ENCODE measurements at places on chromosomes 16 and 17. TPM values are rescaled to one million over a fixed set of nuclear protein-coding genes. Genes with fewer than 3 reads are reported as not detected.

DNA sequence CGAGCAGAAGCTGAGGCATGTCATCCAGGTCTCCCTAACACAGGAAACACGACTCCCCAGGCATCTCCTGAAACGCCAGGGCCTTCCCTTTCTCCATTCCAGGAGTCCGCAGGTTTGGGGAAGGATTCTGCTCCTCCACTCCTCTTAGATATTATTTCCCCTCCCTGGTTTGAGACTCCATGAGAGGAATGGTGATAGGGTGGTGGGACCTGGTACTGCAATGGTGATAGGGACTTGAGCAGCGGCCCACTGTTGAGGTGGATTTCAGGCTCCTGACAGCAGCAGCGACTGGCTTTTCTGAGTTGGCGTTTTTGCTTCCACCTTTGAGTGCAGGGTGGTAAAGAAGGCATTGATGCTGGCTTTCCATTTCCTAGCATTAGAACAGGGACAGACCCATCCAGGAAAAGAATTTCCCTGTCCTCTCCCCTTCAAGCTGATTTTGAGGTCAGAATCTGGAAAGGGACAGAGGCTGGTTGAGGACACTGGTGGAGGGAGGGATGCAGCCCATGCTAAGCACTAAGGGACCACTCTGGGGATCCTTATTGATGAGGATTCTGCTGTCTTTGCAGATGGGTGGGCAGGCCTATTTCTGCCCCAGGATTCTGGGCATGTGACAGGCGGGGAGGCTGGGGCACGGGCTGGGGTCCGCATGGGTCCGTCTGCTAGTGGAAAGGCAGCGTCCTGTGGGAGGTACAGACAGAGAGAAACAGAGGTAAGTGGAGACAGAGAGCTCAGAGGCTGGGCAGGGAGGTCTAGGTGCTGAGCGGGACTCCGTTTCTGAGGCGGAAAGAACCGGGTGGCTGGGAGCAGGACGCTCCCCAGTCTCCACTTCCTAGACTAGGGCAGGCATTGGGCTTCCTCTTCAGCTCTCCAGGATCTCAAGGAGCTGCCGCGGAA, 1.3 kb upstream of the TBX4 start:
- no peak for DNase-seq

DNA sequence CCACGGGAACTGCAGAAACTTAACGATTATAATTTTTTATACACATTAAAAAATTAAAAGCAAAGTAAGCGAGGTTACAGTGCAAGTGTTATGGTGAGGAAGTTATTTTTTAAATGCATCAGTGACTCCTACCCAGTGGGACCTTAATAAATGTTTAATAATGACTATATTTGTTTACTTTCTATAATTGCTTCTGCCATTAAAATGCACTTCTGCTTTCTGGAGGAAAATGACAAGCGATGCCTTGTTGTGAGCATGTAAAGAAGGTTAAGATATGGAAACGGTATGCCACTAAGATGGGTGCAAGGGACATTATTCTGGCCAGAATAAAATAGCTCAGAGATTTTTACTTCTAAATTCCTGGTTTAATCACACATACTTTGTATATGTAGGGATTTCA, 252.1 kb downstream of the CDH11 start:
- no peak for DNase-seq

GRCh38 chr17:52378860-52379259, 220.3 kb upstream of the CA10 start:
- DNase-seq = no peak

DNA sequence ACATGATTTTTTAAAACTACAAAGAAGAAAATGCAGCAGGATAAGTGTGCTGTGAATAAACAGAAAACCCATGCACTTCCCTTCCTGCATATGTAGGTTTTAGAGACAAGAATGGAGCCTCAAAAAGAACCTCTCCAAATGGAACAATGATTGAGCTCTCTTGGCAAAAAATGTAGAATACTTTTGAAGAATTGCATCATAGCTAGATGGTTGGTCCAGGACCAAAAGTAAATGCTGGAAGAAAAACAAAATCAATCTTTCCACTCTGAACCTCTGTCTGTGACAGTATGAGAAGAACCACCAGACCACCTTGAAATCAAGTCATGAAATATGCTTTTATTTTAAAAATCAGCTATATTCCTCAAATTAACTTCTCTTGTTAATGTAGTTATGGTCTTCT, 17.5 kb downstream of the HELZ start:
- DNase-seq = no peak

GRCh38 chr16:15647294-15648014, 2.6 kb upstream of the NDE1 start:
- no peak for DNase-seq

DNA sequence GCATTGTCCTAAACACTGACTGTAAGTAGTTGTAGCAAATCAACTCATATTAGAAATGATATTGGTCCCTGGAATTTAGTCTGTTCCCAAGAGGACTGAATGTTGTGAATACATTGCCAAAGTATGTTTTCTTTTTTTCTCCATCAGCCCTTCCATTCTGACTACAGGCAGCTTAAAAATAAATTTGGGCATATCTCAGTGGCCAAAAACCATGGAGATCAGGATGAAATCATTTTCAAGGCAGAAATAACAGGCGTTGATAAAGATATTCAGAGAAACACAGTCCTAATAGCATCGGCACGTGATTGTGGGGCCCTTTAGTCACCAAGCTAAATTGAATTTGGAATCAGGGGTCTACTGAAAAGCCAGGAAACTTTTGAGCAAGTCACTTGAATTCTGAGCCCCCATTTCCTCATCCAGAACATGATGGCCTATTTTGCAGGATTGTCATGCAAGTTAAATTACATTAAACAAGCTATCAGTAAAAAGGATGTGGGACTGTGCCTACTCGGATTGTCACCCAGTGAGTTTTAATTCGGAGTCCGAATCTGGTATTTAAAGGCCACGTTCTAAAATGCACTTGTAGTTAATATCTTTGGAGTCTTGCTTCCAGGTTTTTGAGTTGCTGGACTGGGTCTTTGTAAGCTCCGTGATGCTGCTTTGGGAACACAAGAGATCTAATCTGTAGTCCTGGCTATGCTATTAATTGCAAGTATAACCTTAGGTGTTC, 17.1 kb downstream of the HLF start:
- DNase-seq = no peak

DNA sequence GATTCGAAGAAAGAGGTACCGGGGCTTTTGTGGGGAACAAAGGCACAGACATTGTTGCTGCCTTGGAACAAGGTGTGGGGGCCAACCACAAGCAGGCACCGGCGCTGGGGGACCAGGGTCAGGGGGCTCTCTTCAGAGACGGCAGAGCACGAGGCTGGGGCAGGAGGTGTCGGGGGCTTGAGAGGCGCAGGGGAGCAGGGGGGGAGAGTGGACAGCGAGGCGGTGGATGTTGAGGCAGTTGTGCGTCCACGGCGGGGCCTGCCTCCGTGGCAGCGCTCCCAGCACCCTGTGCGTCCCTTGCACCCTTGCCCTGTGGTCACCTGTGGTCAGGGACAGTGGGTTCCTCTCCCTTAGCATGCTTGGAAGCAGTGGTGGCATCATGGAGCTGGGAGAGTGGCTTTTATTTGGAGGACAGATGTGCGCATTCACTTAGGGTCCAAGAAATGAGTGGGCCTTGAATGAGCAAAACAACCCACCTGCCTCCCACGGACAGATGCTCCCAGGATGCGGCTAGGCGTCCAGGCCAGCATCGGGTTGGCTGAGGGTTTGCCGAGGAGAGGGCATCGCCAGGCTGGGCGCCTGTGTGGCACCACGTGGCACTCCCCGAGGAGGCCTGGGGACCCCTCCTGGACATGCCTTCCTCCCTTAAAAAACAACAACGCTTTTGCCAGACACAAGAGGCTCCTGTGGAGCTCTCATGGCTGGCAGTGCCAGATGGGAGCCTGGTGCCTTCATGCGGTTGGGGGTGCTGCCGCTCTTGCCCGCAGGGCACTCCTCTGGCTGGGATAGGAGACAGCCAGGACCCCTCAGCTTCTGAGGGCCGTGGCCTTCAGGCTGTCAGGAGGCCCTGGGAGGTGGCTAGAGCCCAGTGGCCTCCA, 113.0 kb downstream of the BANP start:
- no peak for DNase-seq

DNA sequence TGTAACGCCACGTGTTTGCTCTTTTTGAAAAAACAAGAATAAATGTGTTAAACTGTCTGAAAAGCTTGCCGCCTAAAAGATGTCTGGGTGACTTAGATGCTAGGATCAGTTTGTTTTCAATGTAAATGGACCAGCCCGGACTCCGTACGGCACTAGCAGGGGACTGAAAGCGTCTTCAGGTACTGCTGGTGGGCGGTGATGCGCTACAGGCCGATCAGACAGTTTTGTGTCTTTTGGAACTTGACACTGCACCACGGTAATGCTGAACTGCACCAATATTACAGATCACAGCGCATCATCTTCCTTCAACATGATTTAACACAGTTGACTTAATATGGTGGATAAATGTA, 727 bp upstream of the MBTPS1 start:
- peak; percentile 74 for DNase-seq

Gene JUP
- 4.7 TPM for total RNA-seq

GRCh38 chr17:50209472-50210239, 8.2 kb upstream of the COL1A1 start:
- DNase-seq = no peak

- DNase-seq = peak; percentile 65
These were observed 11.3 kb downstream of the TAF1C start for GRCh38 chr16:84175350-84176081.

DNA sequence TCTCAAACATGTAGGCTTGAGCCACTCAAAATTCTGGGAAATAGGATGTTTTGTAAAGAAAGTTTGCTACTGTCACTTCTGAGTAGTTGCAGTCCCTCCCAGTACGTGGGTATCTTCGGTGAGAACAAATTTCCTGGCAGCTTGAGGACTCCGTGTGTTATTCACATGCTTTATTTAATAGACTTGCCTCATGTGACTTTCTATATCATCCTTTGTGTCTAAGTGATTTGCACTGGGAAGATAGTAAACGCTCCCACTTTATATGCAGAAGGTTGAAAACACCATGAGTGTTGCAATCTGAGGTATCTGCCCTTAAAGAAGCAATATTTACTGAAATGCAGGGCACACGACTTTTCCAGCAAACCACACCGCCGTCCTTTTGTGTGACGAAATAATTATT, 643.7 kb downstream of the MAF start:
- DNase-seq = no peak

GRCh38 chr17:79515646-79516571, 94.9 kb downstream of the RBFOX3 start:
- no peak for DNase-seq

Gene CLEC16A
- 24.8 TPM for total RNA-seq

- DNase-seq = no peak
These were observed 1755.4 kb downstream of the TP53TG3F start for GRCh38 chr16:35214840-35215239.

- no peak for DNase-seq
These were observed 9.2 kb downstream of the SP2 start for GRCh38 chr17:47905221-47905733.

GRCh38 chr17:43406676-43407645, 8.2 kb downstream of the ARL4D start:
- DNase-seq = no peak

- DNase-seq = no peak
These were observed 9.8 kb downstream of the ITGAM start for GRCh38 chr16:31269541-31269940.

DNA sequence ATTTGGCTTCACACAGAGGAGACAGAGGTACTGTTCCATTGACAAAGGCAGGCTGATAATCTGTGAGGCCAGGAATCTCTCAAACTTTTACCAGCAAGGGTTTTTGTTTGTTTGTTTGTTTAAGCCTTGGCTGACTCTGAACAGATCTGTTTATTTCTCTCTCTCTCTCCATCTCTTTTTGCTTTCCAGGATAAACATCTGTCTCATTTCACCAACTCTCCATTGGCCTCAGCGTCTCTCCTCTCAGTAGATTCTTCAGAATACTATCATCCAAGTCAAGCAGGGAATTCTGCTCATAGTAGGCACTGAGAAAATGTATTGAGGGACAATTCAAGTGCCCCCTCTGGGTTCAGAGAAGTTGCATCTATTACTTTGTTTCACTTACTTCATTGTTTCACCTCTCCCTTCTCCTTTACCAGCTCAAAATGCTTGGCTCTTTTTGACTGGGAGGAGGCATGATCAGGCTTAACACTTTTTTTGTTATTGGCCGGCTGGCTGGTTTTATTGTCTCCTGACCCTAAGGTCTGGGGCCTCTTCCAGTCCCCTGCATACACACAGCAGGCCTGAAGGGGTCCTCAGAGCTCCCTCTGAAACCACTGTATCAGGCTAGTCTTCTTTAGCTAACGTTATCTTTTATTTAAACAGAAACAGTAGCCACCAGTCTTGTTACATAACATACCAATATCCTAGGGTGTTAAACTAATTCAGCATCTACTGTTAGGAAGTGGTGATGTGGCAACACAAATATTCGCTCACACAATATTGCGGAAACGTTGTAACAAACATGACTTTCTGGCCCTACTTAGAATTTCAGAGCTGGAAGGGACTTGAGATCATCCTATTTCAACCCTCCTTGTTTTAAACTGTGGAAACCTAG, 2.0 kb upstream of the YPEL2 start:
- DNase-seq = peak; percentile 69

- DNase-seq = peak; percentile 52
These were observed 3.5 kb downstream of the LIMD2 start for GRCh38 chr17:63696381-63696961.

DNA sequence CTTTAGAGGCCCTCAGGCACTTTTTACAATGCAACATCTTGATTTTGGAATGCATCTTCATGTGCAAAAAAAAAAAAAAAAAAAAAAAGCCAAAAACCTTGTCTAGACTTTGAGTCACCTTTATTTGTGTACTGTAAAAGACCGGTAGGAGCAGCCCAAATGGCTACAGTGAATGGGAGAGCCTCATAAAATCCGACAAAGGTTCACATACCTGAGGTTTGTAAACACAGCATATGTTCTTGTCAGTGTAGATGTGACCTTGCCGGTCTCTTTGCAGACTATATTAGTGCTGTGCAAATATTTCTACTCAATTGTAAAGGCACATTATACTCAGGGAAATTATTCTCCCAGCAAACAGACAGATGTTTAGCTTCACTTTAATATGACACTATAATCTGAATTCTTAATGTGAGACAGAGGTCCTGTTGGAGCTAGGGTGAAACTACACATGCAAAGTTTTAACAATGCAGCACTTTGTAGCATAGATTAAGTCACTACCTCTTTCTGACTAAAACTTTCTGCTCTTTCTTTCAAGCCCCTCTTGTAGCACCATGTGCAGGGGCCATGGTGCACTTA, 211.3 kb downstream of the CA10 start:
- DNase-seq = no peak

GRCh38 chr17:10631701-10632100, 25.4 kb downstream of the MYH3 start:
- DNase-seq = no peak

Gene CCNF
- total RNA-seq = 2.1 TPM

Measured in naive thymus-derived CD8-positive, alpha-beta T cell (primary cell).